ENCODE measurements at places on chromosomes 13 and 19. TPM values are rescaled to one million over a fixed set of nuclear protein-coding genes. Genes with fewer than 3 reads are reported as not detected.

GRCh38 chr13:99600318-99600717 is 99.0 kb downstream of the TM9SF2 start:
- DNase-seq, result no peak

GRCh38 chr13:29497137-29497654 is 98.3 kb downstream of the SLC7A1 start:
- peak; percentile 80 for DNase-seq

DNA sequence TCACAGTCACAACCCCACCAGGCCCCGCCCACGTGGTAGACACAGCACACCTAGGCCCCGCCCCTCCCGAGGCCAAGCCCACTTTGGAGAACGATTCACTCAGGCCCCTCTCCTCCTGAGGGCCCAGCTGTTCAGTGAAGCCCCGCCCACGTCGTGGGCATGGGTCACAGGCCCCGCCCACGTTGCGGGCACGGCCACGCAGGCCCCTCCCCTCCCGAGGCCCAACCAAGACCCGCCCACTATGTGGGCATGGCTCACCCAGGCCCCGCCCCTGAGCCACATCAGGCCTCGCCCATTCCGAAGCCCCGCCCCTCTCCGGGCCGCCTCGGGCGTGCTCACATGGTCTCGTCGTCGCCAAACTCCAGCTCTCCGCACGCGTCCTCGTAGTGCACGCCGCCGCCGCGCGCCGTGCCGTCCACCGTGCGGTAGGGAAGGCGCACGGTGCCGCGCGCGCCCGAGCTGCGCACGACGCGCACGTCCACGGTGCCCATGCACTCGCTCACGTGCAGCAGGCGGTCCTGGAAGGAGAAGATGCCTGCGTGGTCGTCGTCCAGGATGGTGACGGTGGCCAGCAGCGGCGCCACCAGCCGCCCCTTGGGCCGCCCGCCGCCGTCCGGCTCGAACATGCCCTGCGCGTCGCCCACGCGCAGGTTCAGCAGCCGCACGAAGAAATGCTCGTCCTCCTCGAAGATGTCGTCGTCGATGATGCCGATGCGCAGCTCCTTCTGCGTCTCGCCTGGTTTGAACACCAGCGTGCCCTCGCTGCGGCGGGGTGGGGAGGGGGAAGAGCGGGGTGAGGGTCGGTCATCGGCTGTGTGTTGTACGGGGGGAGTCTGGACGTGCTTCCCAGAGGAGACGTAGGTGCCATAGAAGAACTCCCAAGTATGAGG is 24.0 kb downstream of the SLC8A2 start:
- DNase-seq, result peak; percentile 19

DNA sequence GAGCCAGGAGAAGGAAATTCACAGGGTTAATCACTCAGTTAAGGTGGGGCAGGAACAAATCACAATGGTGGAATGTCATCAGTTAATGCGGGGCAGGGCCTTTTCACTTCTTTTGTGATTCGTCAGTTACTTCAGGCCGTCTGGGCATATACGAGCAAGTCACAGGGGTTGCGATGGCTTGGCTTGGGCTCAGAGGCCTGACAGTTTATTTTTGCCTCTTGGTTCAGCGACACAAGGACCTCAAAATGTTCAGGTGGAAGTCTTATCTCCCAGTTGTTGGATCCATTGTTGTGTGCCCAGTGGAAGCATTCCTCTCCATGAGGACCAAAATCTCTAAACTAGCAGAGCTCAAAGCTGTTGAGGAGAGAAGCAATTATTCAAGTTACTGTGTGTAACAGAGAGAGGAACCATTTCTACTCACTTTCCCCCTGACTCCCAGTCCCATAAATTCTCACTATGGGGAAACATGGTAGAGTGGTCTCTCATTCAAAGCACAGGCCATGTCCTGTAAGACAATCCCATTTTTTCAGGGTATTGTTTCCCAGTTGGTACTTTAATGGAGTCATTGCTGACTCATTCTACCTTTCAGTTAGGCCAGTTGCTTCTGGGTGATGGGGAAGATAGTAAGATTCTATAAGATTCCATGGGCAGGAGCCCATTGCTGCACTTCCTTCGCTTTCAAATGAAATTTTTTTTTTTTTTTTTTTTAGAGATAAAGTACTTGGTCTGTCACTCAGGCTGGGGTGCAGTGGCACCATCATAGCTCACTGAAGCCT is 8.8 kb upstream of the COX7A1 start:
- DNase-seq, result no peak

- DNase-seq, result peak; percentile 47
Measured at GRCh38 chr13:98845742-98846141, 93.3 kb upstream of the SLC15A1 start.

MED29 gene
- 32.8 TPM for total RNA-seq

CCL25 gene
- total RNA-seq, result not detected

GRCh38 chr19:53432088-53432661 is 391 bp downstream of the ZNF761 start:
- DNase-seq, result peak; percentile 27
